ENCODE measurements at places on chromosomes 5 and 9. TPM values are rescaled to one million over a fixed set of nuclear protein-coding genes. Genes with fewer than 3 reads are reported as not detected.
A peak's percentile ranks its signal among the peaks of the same experiment; 100 is the strongest.

- DNase-seq = no peak
Observed at GRCh38 chr5:96320797-96321196, 112.3 kb downstream of the PCSK1 start.

DNA sequence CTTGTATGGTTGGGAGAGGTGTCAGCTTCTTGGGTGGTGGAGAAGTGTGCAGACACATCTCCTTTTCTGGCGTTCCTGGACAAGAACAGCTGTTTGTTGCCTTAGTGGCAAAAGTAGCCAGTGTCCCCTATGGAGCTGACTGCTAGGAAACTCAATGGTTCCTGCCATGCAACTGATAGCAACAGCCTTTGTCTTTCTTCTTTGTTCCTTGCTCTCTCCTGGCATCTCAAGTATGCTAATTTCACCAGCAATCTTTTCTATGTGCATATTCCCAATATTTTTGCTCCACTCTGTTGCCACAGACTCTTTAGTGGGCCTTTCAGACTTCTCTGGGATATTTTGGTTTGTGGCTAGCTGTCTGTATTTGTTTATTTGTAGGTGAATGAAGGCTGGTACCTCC is 36.7 kb downstream of the FBXO4 start:
- DNase-seq = no peak

DNA sequence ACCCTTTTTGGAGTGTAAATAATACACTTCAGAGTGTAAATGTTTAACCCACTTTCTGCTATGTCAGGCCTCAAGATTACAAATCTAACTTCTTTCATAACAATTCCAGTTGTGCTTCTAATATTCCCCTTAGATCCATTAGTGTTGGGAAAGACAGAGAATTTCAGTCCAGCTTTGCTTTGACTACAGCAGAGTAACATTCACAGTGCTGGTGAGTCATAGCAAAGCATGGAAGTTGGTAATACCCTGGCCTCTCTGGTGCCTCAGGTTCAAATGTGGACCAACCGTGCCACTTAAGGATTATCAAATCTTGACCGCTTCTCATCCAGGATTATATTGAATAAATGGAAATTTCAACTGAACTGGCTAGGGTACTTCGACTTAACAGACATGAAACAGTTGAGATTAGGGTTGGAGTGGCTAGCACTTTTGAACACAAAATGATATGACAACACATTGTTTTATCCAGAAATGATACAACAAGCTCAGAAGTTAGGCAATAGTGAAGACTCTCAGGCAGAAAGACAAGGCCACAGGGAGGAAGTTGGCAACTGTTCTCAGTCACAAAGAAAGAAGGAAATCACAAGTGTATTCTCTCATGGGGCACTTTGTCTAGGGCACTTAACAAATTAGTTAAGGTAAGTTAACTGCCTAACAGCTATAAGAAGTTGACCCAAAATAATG is 24.4 kb upstream of the RASA1 start:
- no peak for DNase-seq

The LTC4S gene
- total RNA-seq = 1.1 TPM

The C9orf153 gene
- not detected for total RNA-seq

GRCh38 chr5:143086908-143087637 is 316.4 kb downstream of the NR3C1 start:
- no peak for DNase-seq

DNA sequence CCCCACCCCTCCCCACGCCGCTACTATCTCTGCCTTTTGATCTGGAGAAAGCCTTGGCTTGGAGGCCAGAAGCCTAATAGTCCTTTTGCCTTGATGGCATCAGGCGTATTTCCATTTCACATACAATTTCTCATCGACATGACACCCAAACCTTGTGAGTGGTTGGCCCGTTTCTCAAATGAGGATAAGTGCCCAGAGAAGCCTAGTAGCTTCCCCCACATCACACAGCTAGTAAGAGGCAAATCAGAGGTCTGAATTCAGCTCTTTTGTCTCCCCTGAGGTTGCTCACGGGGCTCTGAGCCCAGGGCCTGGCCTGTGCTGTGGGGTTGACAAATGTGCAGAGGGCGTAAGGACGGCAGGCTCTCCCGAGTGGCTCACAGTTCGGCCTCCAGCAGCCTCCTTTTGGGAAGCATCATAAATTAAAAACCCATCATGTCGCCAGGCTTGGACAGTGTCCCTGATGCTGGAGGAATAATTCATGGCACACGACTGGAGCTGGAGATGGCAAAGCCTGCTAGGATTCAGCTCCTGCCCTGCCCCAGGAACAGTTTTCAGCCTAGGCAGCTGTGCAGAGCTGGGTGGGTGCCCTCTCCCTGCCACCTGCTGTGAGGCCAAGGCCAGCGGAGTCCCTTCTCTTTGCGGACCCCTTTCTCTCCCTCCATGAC is 263.8 kb downstream of the NSG2 start:
- no peak for DNase-seq

The CCL27 gene
- not detected for total RNA-seq

- DNase-seq = no peak
Observed at GRCh38 chr5:2143646-2144353, 261.1 kb upstream of the IRX4 start.

DNA sequence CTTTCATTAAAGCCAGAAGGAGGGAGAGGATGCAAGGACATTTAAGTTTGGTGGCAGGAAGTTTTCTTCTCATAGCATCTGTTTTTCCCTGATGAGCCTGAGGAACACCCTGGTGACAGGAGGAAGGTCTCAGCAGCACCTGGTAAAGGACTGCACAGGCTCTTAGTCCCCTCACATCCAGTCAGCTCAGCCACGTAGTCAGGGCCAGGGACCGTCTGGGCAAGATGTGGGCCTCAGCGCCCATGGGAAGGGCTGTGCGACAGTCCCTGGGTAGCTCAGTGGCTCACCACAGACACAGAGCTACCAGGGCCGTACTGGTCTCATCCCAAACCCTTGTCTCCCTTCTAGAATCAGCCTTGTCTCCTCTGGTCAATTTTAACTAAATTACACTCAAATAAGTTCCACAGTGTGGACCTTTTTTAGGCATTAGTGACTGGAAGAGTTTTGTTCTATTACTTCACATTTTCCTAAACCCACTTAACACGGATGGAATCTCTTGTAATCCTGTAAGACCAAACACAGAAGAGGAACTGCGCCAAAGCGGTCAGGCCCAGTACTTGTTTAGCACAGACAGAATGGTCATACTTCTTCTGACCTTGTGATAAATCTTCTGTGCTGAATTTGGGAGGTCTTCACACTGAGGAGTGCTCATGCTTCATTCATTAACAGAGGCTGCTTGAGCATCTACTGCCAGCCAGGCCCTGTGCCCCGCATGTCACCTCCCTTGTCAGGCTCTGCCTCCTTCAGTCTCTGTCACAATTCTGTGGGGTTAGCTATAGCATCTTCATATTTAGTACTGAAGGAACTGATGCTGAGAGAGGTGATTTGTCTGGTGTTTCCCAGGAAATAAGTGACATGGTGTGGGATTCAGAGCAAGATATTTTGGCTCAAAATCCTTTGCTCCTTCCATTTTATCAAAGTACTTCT is 91.4 kb downstream of the ANGPTL2 start:
- DNase-seq = no peak

The GRM6 gene
- total RNA-seq = not detected

- no peak for DNase-seq
Observed at GRCh38 chr9:133088756-133089155, 27.0 kb downstream of the CEL start.

DNA sequence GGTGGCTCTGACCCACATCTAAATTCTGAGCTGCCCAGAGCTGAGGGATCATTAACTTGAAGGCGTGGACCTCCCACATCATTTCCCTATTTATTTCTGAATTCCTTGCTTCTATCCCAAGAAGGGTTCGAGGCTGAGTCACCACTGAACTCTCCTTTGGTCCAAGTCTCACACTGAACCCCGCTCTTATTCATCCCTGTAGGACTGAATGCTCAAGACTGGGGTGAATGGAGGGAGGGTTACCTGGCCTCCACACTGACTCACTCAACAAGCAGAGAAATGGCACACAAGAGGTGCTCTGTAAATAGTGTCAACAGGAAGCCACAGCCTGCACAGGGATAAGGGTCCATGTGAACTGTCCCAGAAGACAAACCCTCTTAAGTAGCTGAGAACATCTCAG is 79.1 kb upstream of the FSTL4 start:
- DNase-seq = no peak

DNA sequence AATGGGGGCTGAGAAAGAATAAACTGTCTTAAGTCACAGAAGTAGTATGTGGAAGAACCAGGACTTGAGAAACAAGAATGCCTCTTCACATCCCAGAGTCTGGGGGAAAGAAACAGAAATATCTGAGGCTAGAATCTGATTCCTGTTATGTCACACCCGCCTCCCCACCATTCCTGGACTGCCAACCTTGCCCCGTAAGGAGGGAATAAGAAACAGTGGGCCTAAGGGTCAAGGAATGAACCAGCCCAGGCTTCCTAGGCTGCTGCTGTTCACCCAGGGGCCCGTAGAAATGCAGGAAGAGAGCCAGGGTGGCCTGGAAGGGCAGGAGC is 4.3 kb downstream of the PCDH1 start:
- DNase-seq = no peak

The CSF1R gene
- total RNA-seq = 51.2 TPM

DNA sequence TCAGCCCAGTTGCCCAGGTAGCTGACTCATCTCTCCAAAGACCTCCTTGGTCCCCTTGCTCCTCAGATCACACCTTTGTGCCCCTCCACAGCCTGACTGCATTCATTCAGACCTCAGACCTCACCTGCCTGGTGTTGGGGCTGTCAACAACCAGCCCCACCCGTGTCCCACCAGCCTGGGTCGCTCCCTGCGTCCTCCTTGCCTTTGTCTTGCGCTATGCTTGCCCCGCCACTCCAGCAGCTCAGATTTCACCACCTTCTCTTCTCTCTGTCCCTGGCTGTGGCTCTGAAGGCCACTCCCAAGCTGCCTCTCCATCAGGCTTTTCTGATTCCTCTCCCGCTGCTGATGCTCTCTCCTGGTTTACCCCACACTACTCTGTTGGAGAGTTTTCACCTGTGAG is 103.5 kb downstream of the MVB12B start:
- no peak for DNase-seq

The MAP1B gene
- 14.2 TPM for total RNA-seq

DNA sequence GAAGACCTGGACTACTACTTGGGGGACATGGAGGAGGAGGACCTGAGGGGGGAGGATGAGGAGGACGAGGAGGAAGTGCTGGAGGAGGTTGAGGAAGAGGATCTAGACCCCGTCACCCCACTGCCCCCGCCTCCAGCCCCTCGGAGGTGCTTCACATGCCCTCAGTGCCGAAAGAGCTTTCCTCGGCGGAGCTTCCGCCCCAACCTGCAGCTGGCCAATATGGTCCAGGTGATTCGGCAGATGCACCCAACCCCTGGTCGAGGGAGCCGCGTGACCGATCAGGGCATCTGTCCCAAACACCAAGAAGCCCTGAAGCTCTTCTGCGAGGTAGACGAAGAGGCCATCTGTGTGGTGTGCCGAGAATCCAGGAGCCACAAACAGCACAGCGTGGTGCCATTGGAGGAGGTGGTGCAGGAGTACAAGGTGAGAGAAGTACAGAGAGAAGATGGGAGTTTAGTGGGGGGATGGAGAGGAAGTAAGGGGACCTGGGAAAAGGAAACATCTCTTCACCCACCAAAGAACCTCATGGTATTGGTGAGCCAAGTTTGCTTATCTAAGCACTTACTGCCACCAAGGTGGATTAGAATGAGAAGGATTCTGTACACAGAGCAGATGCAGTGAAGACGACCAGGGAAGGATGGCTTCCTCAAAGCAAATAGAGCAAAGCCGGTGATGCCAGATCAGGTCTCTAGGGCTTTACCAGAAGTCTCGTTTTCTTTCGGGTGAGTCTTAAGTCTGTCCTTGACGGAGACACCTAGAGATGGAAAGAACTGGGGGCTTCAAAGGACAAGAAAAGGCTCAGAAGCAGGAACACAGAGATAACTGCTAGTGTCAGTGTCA is 1.5 kb downstream of the TRIM41 start:
- DNase-seq = peak; percentile 80

The SPATA6L gene
- 6.1 TPM for total RNA-seq

DNA sequence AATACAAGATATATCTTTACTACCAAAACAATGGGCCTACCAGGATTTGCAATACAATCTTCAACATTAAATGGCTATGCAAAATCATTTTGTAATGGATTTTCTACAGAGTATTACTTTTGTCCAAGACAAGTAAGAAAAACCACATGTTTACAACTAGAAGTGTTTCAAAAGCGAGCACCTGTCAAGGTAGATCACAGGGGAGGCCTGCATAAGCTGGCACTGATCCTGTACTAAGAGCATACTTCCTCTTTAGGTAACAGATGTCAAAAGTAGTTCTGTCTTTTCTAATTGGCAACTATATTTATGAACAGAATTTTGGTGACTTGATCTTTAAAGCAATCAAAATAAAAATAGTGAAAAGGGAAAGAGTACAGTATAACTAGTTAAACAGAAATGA is 249.0 kb downstream of the MLLT3 start:
- DNase-seq = no peak

- DNase-seq = no peak
Observed at GRCh38 chr5:17316970-17317459, 99.6 kb downstream of the BASP1 start.

DNA sequence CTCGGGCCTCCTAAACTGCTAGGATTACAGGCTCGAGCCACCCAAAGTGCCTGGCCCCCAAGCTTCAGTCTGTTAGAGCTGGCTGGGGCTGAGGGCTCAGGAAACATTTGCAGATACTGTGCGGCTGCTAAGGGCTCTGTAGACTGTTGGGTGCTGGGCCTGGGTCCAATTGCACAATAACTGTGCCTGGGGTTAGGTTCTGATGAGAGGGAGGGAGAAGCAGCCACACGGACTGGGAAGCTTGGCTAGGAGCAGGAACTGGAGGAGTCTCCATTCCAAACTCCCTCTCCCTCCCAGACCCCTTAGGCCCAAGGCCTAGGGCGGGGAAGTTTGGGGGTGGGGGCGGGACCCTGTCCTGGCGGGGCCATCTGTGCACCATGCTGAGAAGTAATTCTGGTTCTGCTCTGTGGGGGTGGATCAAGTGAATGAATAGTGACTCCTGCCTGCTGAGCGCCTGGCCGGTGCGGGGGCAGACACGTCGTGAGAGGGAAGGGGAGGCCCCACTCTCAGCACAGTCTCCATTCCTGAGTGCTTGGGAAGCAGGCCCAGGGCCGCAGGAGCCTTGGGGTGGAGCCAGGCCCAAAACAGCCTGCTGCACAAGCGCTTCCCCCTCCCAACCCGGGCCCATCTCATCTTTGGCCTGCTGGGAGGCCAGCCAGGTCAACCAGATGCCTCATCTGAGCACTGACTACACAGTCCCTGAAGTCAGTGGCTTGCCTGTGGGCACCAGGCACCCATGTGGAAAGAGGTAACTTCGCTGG is 1.5 kb downstream of the ASS1 start:
- peak; percentile 50 for DNase-seq

The ANKRD18B gene
- 0.51 TPM for total RNA-seq

DNA sequence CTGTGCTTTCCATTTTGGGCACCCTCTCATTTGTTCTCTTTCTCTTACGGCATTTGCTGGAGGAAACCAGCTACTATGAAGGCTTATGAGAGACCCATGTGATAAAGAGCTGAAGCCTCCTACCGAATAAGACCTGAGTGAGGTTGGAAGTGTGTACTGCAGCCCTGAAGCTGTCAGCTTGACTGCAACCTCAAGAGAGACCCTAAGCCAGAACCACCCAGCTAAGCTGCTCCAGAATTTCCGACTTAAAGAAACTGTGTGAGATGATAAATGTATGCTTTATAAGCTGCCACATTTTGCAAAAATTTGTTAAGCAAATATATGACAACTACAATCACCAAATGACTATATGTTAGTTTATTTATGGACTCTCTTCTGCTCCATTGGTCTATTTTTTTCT is 151.7 kb upstream of the PTPRD start:
- no peak for DNase-seq

The SAPCD2 gene
- 0.97 TPM for total RNA-seq

GRCh38 chr5:124419531-124419930 is 326.9 kb downstream of the ZNF608 start:
- no peak for DNase-seq
